Fibroblast of skin of right biceps (primary cell): ENCODE measurements at places on chromosomes 7 and 10.

- no peak for DNase-seq
Measured at GRCh38 chr10:44357023-44357540, 27.8 kb downstream of the CXCL12 start.

- no peak for DNase-seq
Measured at GRCh38 chr7:150959739-150960734, 18.1 kb downstream of the KCNH2 start.

DNA sequence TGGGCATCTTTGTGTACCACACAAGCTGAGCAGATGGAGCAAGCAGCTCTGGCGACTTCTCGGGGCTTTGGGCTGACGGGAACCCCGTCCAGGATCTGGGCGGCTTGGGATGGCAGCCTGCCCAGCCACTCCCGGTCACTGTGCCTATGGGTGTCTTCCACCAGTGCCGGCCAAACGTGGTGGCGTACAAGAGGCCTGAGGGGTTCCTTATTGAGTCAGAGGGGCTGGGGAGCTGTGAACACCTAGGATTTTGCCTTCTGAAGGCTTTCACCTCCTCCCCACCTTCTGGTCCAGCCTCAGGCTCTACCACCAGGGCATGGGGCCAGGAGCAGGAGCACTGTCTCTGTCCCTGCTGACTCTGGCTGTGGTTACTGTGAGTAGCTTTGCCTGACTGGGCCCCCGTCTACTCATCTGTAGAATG, 71.8 kb upstream of the PPIF start:
- DNase-seq = no peak

DNA sequence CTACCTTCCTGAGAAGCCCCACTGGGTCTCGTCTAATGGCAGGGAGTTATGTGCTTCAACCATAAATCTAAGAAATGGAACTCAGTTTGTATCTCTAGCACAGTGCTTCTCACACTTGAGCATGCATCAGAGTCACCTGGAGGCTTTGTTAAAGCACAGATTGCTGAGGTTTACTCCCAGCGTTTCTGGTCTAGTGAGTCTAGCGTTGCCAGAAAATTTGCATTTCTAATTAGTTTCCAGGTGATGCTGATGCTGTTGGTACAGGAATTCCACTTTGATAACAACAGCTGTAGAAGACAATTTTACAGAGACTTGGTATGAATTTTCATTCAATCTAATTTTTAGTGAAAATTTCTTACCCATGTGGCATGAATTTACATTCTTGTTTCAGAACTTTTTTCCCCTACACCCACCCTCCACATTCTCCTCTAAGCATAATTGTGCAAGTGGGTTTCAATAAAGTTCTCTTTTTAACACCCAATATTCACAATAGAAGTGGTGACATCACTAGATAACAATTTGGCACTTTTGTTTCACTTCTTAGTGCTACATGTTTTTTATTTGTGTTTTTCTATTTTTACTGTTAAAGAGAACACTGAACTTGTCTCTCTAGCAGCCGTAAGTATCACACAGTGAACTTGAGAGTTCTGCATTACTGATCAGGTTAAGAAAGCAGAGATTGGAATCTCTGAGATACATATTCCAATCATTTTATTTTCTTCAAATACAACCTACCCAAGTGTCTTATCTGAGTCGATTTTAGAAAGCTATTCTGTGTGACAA, 48.4 kb upstream of the BET1 start:
- DNase-seq = no peak

GRCh38 chr10:93461109-93461806, 20.9 kb downstream of the MYOF start:
- DNase-seq = peak; percentile 45

DNA sequence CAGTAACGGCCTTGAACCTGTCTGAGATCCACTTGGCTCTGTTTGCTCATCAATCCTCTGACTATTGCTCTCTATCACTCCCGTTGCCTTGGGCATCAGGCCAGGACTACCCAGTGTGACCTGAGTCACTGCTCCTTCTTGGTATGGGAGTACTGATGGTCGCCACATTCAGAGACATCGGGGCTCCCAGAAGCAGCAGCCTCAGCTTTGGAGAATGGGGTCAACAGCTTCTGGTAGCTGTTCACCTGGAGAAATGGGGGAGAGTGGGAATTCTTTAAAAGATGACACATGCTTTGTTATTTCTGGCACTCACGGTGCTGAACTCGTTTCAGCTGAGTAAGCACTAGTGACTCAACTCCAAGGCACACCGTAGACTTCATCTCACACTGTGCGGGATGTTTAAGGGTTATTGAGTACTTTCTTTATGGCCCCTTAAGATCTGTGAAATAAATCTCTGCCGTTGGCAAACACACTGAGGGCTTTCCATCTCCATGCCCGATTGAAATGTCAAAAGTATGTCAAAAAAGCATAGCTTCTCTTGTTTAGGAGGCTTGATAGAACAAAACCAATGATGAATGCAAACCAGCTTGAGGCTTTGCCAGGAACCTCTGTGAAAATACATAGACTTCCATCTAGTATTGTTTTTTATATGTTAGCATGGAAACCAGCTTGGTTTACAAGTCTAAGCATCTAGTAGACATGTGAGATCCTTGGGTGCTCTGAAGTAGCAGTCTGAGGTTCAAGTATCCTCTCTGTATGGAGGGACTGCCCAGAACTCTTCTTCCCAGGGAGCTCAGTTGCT, 333.1 kb downstream of the CXCL12 start:
- peak; percentile 90 for DNase-seq

- no peak for DNase-seq
Measured at GRCh38 chr10:88169037-88169319, 305.6 kb downstream of the PTEN start.

DNA sequence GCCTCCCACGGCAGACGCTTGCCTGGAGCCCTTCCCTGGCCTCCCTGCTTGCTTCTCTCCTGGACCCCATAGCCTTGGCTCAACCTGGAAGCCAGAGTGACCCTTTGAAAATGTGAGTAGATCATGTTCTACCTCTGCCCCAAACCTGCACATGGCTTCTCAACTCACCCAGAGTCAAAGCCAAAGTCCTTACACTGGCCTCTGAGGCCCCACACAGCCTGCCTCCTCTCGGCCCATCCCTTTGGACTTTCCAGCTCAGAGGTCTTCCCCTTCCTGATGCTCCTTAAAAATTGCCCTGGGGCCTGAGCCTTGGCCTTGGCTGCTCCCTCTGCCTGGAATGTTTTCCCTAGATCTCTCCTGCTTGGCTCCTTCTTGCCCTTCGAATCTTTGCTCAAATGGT, 32.5 kb downstream of the COL17A1 start:
- DNase-seq = no peak
